Activated CD4-positive, CD25-positive, alpha-beta regulatory T cell treated with anti-CD3 and anti-CD28 coated beads, Interleukin-2, amount 50 U/mL, for 24 hours (primary cell): ENCODE measurements at places on chromosomes 11 and 22.

- no peak for ATAC-seq
Measured at GRCh38 chr22:37330200-37331033, 48.1 kb downstream of the CYTH4 start.

- ATAC-seq = no peak
Measured at GRCh38 chr22:37304595-37305343, 22.5 kb downstream of the CYTH4 start.

GRCh38 chr11:133078591-133079404 lies 453.5 kb downstream of the OPCML start:
- no peak for ATAC-seq

DNA sequence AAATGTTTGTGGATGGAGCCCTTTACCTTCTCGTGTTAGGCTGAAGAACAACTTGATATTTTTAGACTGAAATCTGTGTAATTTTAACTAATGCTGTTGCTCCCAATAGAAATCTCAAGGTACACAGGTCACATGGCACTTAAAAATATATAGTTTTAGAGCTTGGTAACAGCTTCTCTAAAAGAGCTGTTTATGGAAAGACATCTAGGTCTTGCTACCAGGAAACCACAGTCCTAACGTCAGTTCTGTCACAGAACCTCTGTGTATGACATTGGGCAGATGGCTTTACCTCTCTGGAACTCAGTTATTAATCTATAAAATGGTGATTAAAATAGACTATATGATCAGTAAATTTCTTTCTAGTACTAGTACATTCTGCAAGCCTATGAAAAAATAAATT lies 35.4 kb downstream of the PAK1 start:
- ATAC-seq = no peak
